Urothelium cell line (cell line): ENCODE measurements at places on chromosomes 12 and 14.

GRCh38 chr14:20343862-20344220 is 406 bp downstream of the PARP2 start:
- no peak for DNase-seq

- DNase-seq: no peak
These were observed 28.5 kb upstream of the SRGAP1 start for GRCh38 chr12:63816031-63816430.

- no peak for DNase-seq
These were observed 96.0 kb upstream of the PCED1B start for GRCh38 chr12:46983393-46983793.

DNA sequence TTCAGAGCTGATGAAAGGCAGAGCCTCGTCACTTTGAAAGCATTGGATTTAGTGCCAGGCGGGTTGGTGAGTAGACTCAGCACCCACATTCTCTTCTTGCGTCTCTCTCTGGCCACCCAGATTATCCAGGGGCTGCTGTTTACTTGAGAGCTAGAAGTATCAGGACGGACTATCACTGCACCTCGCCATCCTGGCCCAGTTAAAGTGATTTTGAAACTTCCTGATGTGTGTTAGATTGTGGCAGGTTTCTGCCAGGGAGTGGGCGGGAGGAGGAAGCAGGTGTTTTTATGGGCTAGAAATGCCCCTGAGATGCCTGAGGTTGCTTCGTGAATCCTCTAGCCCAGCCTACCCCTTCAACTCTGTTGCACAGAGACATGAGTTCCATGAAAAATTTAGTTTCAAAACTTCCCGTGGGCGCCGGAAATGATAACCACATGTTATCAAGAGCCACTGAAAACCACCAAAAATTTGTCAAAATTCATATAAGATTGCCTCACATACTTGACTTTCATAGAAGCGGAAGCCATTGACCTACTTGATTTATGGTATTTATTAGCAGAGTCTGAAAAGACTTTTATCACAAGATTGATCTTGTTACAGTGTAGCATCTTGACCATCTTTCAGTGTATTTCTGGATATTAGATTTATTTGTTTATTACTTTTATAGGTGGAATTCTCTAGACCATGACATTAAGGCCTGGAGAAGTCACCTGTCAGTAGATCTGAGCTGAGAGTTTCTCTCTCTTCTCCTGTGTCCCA is 466.0 kb downstream of the RAD51B start:
- no peak for DNase-seq

DNA sequence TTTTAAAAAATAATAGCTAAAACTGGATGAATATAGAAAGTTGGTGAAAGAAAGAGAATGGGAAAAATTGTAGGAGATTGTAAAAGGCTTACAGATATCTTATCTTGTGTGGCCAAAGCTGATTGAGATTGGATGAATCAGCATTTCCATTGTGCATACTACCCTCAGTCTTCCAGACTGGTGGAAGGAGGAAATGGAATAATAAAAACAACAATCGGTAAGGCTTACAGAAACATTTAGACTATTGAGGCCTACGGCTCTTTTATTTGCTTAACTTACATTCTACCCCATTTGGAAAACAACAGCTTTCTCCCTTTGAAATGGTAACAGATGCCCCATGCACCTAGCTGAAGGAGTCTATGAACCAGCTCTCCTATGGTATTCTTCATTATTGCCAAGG is 129.8 kb downstream of the PTPRB start:
- no peak for DNase-seq

DNA sequence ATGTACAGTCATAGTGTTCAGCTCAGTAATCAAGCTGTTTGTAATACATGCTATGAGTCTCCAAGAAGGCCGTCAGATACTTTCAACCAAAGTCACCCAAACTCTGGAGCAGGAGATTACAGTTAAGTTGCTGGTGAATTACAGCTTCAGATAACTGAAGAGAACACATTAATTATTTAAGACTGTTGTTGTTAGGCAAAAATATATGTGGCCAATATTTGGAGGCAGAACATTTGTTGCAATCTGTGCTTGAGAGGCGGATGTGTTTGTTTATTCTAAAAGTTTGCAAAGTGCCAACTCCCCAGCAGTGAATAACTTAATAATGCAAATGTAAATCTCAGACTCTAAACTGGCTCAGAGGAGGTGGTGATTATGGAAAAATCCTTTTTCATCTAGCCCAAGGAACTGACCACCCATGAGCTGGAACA is 300.7 kb upstream of the TBX3 start:
- no peak for DNase-seq

GRCh38 chr12:93684716-93685115 is 7.5 kb downstream of the CRADD start:
- DNase-seq: no peak

- no peak for DNase-seq
These were observed 36.1 kb upstream of the STXBP6 start for GRCh38 chr14:25086081-25086480.

DNA sequence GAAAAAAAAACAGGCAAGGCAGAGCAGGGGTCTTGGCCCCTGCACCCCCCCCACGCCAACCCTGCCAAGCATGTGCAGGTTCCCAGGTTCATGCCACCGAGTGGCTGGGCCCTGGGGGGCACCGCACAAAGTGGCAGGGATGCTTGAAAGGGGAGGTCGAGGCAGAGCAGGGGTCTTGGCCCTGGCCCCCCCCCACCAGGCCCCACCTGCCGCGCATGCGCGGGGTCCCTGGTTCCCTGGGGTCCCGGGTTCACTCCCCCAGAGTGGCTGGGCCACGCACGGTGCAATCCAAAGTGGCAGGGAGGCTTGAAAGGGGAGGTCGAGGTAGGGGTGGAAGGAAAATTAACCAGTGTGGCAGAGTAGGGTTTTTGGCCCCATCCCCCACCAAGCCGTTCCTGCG is 312.2 kb downstream of the ALG10 start:
- no peak for DNase-seq

DNA sequence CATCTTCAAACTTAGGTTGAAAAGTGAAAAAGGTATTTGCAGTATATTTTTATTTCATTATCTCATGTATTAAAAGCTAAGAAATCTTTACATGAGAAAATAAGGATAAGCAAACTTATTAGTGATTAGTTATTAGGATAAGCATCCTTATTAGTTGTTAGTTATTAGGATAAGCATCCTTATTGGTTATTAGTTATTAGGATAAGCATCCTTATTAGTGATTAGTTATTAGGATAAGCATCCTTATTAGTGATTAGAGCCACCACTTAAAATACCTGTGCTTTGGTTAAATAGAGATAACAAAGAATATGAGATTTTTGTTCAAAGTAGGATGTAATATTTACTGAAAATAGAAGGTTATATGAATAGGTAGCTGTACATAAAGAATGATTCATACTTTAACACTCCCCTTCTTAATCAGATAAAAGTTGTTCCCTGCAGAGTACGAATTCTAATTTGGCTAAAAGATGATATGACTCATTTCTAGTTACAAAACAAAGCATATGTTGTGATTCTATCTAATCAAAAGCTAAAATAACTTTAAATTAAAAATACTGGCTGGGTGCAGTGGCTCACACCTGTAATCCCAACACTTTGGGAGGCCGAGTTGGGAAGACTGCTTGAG is 56.4 kb downstream of the KDM5A start:
- DNase-seq: no peak

GRCh38 chr12:25716842-25717241 is 163.8 kb upstream of the LMNTD1 start:
- DNase-seq: no peak
